ENCODE measurements at places on chromosomes 1 and 21.

DNA sequence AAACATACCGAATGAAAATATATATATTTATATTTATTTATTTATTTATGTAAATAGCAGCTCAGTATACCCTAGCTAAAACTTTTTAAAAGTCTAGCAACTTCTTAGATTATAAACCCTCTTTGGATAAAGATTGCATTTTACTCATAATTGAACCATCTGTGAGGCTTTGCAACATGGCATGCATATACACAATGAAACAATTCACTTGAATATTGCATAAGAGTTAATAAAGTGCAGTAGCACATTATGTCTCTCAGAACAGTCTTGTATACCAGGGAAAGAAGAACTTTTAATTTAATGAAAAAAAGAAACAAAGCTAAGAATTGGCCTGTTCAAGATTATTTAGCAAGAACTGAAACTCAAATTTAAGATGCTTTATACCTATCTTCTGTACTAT lies 1363.9 kb upstream of the ADGRL2 start:
- no peak for DNase-seq

- no peak for DNase-seq
These were observed 325.0 kb downstream of the HLX start for GRCh38 chr1:221204055-221204833.

GRCh38 chr21:25722631-25723030 lies 12.1 kb downstream of the ATP5PF start:
- DNase-seq = no peak

GRCh38 chr1:157197906-157198435 lies 59.8 kb upstream of the ETV3 start:
- no peak for DNase-seq

- no peak for DNase-seq
These were observed 141.7 kb downstream of the NPHP4 start for GRCh38 chr1:5850503-5850902.
